ENCODE measurements at places on chromosomes 13 and 19. TPM values are rescaled to one million over a fixed set of nuclear protein-coding genes. Genes with fewer than 3 reads are reported as not detected.

DNA sequence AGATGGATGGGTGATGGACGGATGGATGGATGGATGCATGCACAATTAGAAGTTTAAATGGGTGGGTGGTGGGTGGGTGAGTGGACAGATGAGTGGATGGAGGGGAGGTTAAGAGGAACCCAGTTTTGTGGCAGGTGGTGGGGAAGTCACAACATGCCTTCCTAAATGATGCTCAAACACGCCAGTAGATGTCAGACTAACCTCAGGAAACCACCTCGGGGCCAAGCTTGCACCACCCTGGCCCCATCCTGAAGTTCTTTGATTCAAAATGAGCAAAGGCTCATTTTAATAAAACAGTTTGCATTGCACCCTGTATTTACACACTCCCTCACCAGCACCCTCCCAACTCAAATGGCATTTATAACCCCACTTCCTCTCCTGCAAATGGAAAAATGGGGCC, 91.4 kb upstream of the CACNA1A start:
- H3K4me3 ChIP-seq: no peak overlapping the region
- DNase-seq: peak; percentile 56
- no peaks in the 10 kb centered on the region for H3K36me3 ChIP-seq

GRCh38 chr19:15178629-15179308, 22.0 kb downstream of the NOTCH3 start:
- H3K4me1 ChIP-seq: peaks cover 13% of the 10 kb centered on the region
- peaks cover 47% of the 10 kb centered on the region for H3K36me3 ChIP-seq
- H3K4me3 ChIP-seq: peak overlapping the region; percentile 44
- H3K27ac ChIP-seq: no peak overlapping the region

DNA sequence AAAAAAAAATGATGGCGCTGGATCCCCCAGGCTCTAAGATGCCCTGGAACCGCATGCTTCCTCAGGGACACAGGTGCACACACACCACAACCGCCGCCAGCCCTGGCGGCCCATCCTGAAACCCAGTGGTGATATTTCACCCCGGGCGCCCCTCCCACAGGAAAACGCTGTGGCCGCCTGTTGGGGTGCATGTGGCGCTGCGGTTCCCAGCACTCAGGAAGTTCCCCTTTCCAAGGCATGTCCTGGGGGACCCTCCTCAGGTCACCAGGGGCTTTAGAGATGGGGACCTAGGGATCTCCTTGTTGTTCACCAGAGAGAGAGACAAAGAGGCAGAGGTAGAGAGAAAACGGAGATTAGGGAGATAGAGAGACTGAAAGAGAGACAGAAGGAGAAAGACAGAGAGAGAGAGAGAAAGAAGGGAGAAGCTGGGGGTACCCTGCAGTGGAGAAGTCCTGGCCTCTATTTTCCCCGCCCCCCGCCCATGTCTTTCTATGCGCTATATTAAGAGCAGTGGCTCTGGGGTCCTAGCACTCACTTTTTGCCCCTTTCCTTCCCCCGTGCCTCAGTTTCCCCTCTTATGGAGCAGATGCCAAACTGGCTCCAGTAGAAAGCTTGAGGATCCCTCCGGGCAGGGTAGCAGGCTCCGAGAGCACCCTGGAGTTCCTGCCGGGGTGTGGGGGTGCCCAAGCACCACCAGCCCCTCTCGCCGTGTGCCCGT, 2.3 kb downstream of the ADGRE2 start:
- H3K27me3 ChIP-seq: peaks cover 7% of the 10 kb centered on the region
- peaks cover 7% of the 10 kb centered on the region for H3K4me1 ChIP-seq
- peaks cover 8% of the 10 kb centered on the region for H3K36me3 ChIP-seq
- H3K4me3 ChIP-seq: peak overlapping the region; percentile 90

DNA sequence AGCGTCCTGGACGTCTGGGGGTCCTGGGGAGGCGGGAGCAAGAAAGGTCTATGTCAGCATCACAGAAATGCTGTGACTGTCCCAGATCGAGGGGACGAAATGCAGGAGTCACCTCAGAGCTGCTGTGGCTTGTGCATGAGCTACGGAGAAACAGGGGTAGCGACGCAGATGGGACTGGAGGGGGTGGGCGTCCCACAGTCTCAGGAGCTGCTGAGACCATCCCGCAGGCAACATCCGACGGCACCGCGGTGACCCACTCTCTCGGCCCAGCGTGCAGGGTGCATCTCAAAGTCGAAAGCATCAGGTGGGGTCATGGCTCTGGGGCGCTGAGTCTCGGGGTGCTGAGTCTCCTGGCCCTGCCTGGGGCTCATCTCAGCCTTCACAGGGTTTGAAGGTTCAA, 37.4 kb upstream of the C13orf46 start:
- DNase-seq: peak; percentile 5
- peaks cover 9% of the 10 kb centered on the region for H3K36me3 ChIP-seq
- H3K27me3 ChIP-seq: no peaks in the 10 kb centered on the region
- no peaks in the 10 kb centered on the region for H3K4me1 ChIP-seq
- peak overlapping the region; percentile 87 for H3K27ac ChIP-seq
- no peak overlapping the region for H3K4me3 ChIP-seq

- peak overlapping the region; percentile 25 for H3K27ac ChIP-seq
- peaks cover 38% of the 10 kb centered on the region for H3K4me1 ChIP-seq
- no peaks in the 10 kb centered on the region for H3K36me3 ChIP-seq
- no peak overlapping the region for H3K4me3 ChIP-seq
- no peak for DNase-seq
Measured at GRCh38 chr13:110341445-110342244, 34.6 kb downstream of the COL4A2 start.

GRCh38 chr13:97379386-97379785, 54.6 kb upstream of the RAP2A start:
- no peak overlapping the region for H3K27ac ChIP-seq
- H3K27me3 ChIP-seq: no peaks in the 10 kb centered on the region
- no peaks in the 10 kb centered on the region for H3K36me3 ChIP-seq
- no peaks in the 10 kb centered on the region for H3K4me1 ChIP-seq

DNA sequence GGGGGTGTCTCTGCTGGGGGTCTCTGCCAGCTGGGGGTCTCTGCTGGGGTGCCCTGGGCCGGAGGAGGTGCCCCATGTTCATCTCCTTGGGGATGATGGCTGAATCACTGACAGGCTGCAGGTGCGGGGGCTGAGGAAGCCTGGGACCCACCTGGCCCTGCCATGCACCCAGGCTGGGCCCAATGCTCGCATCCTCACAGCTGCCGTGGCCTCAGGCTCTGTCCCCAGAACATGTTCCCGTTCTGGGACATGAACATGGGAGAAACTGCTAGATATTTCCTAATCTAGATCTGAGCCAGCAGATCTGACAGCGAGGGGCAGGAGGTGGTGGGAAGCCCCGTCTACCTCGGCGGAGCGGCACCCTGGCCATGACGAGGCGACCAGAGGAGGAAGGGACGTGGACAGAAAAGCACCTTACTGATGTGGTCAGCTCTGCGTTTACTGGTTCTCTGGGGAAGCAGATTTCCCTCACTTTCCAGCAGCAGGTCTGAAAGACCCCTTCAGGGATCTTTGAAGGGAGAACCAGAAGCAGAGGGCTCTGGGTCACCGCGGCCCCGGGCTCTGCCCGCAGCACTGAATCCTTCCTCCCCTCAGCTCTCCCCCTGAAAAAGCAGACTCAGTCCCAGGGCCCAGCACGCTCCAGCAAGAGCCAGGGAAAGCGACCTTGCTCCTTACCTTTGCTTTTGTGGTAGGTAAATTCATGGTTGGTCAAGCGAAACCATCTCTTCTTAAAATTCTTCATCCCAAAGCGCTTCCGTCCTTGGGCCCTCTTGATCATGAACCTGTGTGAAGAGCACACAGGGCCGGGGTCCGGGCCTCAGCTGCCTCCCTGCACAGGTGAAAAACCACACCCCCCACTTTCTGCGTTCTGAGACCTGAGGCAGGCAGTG, 26.5 kb upstream of the C13orf46 start:
- no peaks in the 10 kb centered on the region for H3K27me3 ChIP-seq
- H3K36me3 ChIP-seq: 0 out of 2 replicates have a peak, but pooled peaks cover 4% of the 10 kb centered on the region
- H3K4me1 ChIP-seq: no peaks in the 10 kb centered on the region
- no peak for DNase-seq
- H3K27ac ChIP-seq: peak overlapping the region; percentile 41
- H3K4me3 ChIP-seq: no peak overlapping the region

DNA sequence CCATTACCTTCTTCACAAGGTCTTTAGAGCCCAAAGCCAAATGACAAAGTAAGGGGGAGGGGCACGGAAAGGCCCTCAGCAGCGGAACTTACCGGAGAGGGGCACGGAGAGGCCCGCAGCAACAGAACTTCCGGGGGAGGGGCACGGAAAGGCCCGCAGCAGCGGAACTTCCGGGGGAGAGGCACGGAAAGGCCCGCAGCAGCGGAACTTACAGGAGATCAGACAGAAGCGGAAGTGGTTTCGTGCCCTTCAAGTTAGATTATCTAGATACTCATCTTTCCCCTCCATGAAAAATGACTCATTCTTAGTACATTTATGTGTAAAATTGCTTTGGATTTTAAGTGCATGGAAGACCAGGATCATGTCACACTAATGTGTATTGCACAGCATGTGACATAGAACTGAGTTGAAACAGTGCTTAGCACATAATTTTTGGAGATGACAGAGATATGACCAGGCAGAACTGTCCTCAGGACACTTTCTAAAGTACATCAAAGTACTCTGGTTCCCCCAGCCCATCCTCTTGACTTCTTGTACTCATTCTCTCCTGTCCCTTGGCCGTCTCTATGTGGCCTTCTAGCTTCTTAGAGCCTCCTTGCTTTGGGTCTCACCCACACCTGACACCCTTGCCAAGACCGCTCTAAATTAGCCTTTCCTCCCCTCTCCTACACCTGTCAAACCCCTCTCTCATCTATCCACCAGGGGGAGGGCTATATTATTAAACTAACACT, 25.7 kb upstream of the TPTE2 start:
- no peak overlapping the region for H3K27ac ChIP-seq
- H3K27me3 ChIP-seq: peaks cover 12% of the 10 kb centered on the region
- no peaks in the 10 kb centered on the region for H3K4me1 ChIP-seq
- DNase-seq: no peak
- H3K4me3 ChIP-seq: no peak overlapping the region

DNA sequence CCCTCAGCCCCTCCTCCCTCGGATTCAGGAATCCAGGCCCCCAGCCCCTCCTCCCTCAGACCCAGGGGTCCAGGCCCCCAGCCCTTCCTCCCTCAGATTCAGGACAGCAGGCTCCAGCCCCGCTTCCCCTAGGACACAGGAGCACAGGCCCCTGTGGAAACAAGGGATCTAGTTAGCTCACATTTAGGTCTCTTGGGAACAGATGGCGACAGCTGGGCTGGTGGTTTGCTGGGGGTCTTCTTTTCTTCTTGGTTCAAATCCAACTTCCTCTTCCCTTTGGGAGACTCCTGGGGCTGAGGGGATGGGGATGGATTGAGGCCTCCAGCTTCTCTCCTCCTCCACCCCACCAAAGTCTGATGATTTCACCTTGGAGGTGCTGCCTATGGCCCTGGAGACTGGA, 19.6 kb downstream of the ZNF575 start:
- peaks cover 7% of the 10 kb centered on the region for H3K4me1 ChIP-seq
- H3K36me3 ChIP-seq: peaks cover 37% of the 10 kb centered on the region
- no peak for DNase-seq
- no peak overlapping the region for H3K4me3 ChIP-seq
- no peaks in the 10 kb centered on the region for H3K27me3 ChIP-seq

- H3K27me3 ChIP-seq: no peaks in the 10 kb centered on the region
- no peak overlapping the region for H3K4me3 ChIP-seq
- DNase-seq: no peak
- no peak overlapping the region for H3K27ac ChIP-seq
- peaks cover 8% of the 10 kb centered on the region for H3K36me3 ChIP-seq
Measured at GRCh38 chr19:38185562-38185961, 38.5 kb downstream of the DPF1 start.

The TMEM38A gene
- 11.1 TPM for total RNA-seq

The CGB3 gene
- not detected for total RNA-seq

The POSTN gene
- 0.76 TPM for total RNA-seq

The FCER2 gene
- 0.48 TPM for total RNA-seq

Data from WTC11 (cell line).